ENCODE measurements at places on chromosomes 12 and 14.

DNA sequence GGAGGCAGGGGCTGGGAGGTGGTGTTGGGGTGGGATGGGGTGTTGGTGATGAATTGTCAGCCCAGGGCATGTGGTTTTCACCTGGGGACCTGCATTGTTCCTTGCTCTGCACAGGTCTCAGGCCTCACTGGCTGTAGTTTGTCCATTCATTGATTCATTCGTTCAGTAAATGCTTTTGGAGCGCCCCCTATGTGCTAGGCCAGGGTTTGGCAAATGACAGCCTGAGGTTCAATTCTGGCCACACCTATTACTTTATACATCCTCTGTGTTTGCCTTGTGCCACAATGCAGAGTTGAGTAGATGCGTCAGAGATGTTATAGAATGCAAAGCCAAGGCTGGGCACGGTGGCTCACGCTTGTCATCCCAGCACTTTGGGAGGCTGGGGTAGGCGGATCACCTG lies 4.7 kb downstream of the ADCK1 start:
- peak; percentile 24 for DNase-seq

- DNase-seq: no peak
These were observed 13.4 kb downstream of the MARK3 start for GRCh38 chr14:103398427-103399195.

GRCh38 chr12:3797531-3798048 lies 44.7 kb upstream of the CRACR2A start:
- no peak for DNase-seq

- no peak for DNase-seq
These were observed 380.1 kb upstream of the KITLG start for GRCh38 chr12:88960213-88960878.

GRCh38 chr14:43041976-43042375 lies 1435.3 kb downstream of the LRFN5 start:
- DNase-seq: no peak

- DNase-seq: no peak
These were observed 54.4 kb downstream of the EFCAB11 start for GRCh38 chr14:89899917-89900663.

GRCh38 chr12:42481368-42481767 lies 108.2 kb downstream of the PRICKLE1 start:
- no peak for DNase-seq

- DNase-seq: no peak
These were observed 2.7 kb downstream of the TMEM119 start for GRCh38 chr12:108594960-108595710.

- DNase-seq: no peak
These were observed 1465.4 kb upstream of the FLRT2 start for GRCh38 chr14:84064316-84065125.

- DNase-seq: no peak
These were observed 2.2 kb downstream of the OTX2 start for GRCh38 chr14:56808110-56808382.

All from stimulated activated CD4-positive, alpha-beta T cell treated with anti-CD3 and anti-CD28 coated beads, Interleukin-4, amount 100 ng/mL, for 48 hours (primary cell).